Testis (tissue), 5 donors: ENCODE measurements at places on chromosomes 6 and 20.

DNA sequence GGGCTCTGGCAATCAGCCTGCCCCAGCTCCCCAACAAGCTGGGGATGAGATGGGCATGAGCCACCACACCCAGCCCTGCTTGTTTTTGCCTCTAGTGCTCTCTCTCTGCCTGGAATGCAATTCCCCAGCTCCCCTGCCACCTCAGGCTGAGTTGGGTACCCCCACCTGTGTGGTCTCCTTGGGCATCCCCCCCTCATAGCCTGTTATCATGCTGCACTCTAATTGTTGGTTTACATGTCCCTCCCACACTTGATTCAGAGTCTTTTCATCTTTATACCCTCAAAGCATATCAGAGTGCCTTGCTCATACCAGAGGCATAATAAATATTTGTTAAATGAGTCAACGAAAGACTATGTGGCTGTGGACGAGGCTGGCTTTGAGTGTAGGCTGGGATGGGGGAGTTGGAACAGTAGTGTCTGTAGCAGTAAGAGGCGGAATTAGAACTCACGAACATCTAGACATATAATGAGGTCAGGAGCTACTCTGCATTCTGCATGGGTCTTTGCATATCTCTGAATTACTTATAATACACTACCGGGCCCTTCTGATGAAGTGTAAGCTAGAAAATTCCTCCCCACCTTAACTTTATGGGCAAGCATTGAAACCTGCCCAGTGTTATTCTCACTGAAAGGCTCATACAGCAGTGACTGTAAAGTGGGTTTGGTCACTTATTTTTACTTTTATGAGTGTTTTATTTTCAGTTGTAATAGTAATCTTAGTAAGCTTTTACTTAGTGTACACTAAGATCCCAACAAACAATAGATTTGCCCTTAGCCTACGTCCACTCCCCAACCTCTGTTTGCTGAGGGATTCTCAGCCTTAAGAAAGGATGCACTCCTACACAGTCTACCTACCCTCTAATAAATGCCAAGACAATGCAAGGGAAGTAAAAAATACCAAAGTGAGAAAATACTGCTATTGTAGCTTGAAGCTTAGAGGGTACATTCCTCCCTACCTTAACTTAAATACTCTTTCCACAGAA, 58.7 kb downstream of the EDN1 start:
- DNase-seq, result no peak

- no peak for DNase-seq
These were observed 51.5 kb downstream of the HBS1L start for GRCh38 chr6:135002974-135003703.

GRCh38 chr20:55667024-55667423, 338.3 kb downstream of the CBLN4 start:
- DNase-seq, result no peak

- no peak for DNase-seq
These were observed 31.7 kb upstream of the CCR6 start for GRCh38 chr6:167091026-167091804.

DNA sequence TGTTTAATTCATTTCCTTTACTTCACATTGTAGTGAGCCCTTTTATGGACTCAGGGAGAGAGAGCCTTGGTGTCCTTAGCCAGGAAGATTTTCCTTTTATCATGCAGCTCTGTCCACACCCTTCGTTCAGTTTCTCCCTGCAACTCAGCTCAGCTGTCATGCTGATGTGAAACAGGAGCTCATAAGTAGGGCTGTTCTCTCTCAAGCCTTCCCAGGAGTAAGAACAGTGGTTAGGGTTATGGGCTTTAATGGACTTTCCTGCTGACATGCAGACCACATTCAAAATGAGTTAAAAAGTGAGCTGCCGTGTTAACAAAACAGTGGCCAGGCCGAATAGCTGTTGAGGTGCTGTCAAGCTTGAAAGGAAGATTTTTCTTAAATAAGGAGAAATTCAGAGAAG, 104.1 kb downstream of the BCKDHB start:
- DNase-seq, result peak; percentile 25

GRCh38 chr6:20211941-20212391, 303 bp downstream of the MBOAT1 start:
- no peak for DNase-seq

GRCh38 chr6:130713144-130713543, 114.1 kb upstream of the SMLR1 start:
- no peak for DNase-seq

GRCh38 chr20:32819992-32820697, 391 bp downstream of the MAPRE1 start:
- peak; percentile 81 for DNase-seq

GRCh38 chr6:139942331-139942730, 567.9 kb upstream of the CITED2 start:
- DNase-seq, result no peak

DNA sequence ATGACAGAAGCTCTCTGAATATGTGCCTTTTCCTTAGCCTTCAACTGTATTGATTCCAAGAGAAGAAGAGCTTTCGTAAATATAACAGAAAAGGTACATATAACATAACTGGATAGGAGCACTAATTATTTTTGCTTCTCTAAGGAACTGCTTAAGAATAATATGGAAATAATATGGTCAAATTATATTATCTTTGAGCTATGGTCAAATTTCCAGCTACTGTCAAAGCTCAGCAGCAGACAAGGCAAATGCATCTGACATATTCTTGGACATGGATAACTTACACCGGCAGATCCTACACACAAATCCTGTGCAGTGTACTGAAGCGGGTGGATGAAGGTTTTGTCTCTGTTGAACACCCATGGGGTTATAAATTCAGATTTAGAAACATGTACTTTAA, 150.6 kb downstream of the HIVEP2 start:
- DNase-seq, result no peak
